ENCODE measurements at places on chromosomes 6 and 20.

- no peak for DNase-seq
Measured at GRCh38 chr6:106411643-106412200, 51.2 kb downstream of the CRYBG1 start.

- DNase-seq: no peak
Measured at GRCh38 chr6:78693835-78694234, 173.5 kb upstream of the IRAK1BP1 start.

GRCh38 chr6:155154158-155154830 lies 109.5 kb upstream of the CLDN20 start:
- DNase-seq: no peak

- peak; percentile 27 for DNase-seq
Measured at GRCh38 chr20:32580970-32581838, 3.9 kb downstream of the NOL4L start.

Measured in NAMALWA (cell line).